A375 (cell line): ENCODE measurements at places on chromosomes 2 and 18. TPM values are rescaled to one million over a fixed set of nuclear protein-coding genes. Genes with fewer than 3 reads are reported as not detected.

The SLC38A11 gene
- total RNA-seq = not detected in 2 replicates

The TSPYL6 gene
- total RNA-seq = not detected in 2 replicates

The CXCR1 gene
- not detected in 2 replicates for total RNA-seq

The CHPF gene
- total RNA-seq = 106 and 121 TPM in 2 replicates

The ERICH2 gene
- not detected in 2 replicates for total RNA-seq

The ASXL3 gene
- total RNA-seq = not detected in 2 replicates

The ASB1 gene
- total RNA-seq = 29.0 and 29.5 TPM in 2 replicates

The YES1 gene
- 43.3 and 45.5 TPM in 2 replicates for total RNA-seq

The CCDC74B gene
- 16.5 and 21.1 TPM in 2 replicates for total RNA-seq

The DUSP28 gene
- 5.9 and 6.7 TPM in 2 replicates for total RNA-seq

The COL4A3 gene
- total RNA-seq = not detected in 2 replicates

The MAP3K19 gene
- not detected in 2 replicates for total RNA-seq

The MC4R gene
- total RNA-seq = 0.23 TPM in 1 of 2 replicates, not detected in the other

The CYP1B1 gene
- 0.50 and 0.64 TPM in 2 replicates for total RNA-seq

The REG3A gene
- not detected in 2 replicates for total RNA-seq

The LRRC30 gene
- total RNA-seq = not detected in 2 replicates

The CCBE1 gene
- total RNA-seq = 8.2 and 10.1 TPM in 2 replicates

The CDH19 gene
- 11.5 and 15.8 TPM in 2 replicates for total RNA-seq

The SERPINB13 gene
- not detected in 2 replicates for total RNA-seq

The RBBP8 gene
- 47.3 and 59.7 TPM in 2 replicates for total RNA-seq

The FAM228A gene
- not detected in 2 replicates for total RNA-seq

The AKAIN1 gene
- not detected in 2 replicates for total RNA-seq

The TMEM247 gene
- total RNA-seq = not detected in 2 replicates

The TMEM214 gene
- 38.3 and 48.0 TPM in 2 replicates for total RNA-seq

The SLC5A7 gene
- total RNA-seq = 0.05 TPM in 1 of 2 replicates, not detected in the other

The DSC1 gene
- total RNA-seq = not detected in 2 replicates

The COPS9 gene
- total RNA-seq = 189 and 204 TPM in 2 replicates

The SLC4A3 gene
- 6.8 and 9.2 TPM in 2 replicates for total RNA-seq

The CCDC68 gene
- total RNA-seq = not detected in 2 replicates

The CFAP65 gene
- total RNA-seq = 0.08 TPM in 1 of 2 replicates, not detected in the other

The CFAP210 gene
- not detected in 2 replicates for total RNA-seq

The SPP2 gene
- not detected in 2 replicates for total RNA-seq

The PHLPP1 gene
- total RNA-seq = 8.8 and 9.0 TPM in 2 replicates

The CNOT11 gene
- 18.7 and 24.3 TPM in 2 replicates for total RNA-seq

The GBX2 gene
- total RNA-seq = 1.4 and 1.5 TPM in 2 replicates

The MAPRE3 gene
- 7.2 and 8.4 TPM in 2 replicates for total RNA-seq

The SCN2A gene
- total RNA-seq = 0.27 and 0.41 TPM in 2 replicates

The TMEM198 gene
- 4.2 and 4.3 TPM in 2 replicates for total RNA-seq

The ACTG2 gene
- total RNA-seq = not detected in 2 replicates

The STPG4 gene
- 0.15 and 0.45 TPM in 2 replicates for total RNA-seq

The UGT1A3 gene
- total RNA-seq = not detected in 2 replicates

The ERMN gene
- not detected in 2 replicates for total RNA-seq
